ENCODE measurements at places on chromosomes 13 and 19. TPM values are rescaled to one million over a fixed set of nuclear protein-coding genes. Genes with fewer than 3 reads are reported as not detected.

ZNF700 gene
- 29.7 TPM for total RNA-seq

USE1 gene
- 19.4 TPM for total RNA-seq

SLC25A41 gene
- 0.63 TPM for total RNA-seq

RHPN2 gene
- total RNA-seq: 2.5 TPM

CD70 gene
- total RNA-seq: not detected

EHD2 gene
- total RNA-seq: 1.3 TPM

CALR3 gene
- total RNA-seq: not detected

NKPD1 gene
- total RNA-seq: 0.63 TPM

CLEC11A gene
- total RNA-seq: 2.5 TPM

STXBP2 gene
- 3.4 TPM for total RNA-seq

SLITRK1 gene
- 34.1 TPM for total RNA-seq

ZNF530 gene
- total RNA-seq: 5.6 TPM

C19orf73 gene
- not detected for total RNA-seq

UBL5 gene
- total RNA-seq: 112 TPM

SERTM1 gene
- 3.4 TPM for total RNA-seq
